Stimulated activated CD4-positive, alpha-beta T cell treated with anti-CD3 and anti-CD28 coated beads, Interleukin-4, amount 100 ng/mL, for 4 hours (primary cell): ENCODE measurements at places on chromosomes 7 and 10.

DNA sequence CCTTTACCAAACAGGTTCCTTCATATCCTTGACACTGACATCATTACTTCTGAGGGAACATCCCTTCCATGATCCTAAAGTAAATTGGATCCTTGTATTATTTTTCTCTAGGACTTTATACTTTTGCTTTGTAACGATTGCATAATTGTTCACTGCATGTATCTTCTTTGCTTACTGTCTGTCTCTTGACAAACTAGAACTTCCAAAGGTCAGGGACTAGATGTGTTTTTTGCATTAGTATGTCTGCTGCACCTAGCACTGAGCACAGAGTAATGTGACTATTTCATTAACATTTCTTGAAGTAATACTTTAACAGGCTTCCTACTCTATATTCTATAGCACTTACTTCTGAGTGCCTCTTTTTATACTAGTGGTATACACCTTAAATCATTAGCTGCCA is 976.6 kb upstream of the SORCS1 start:
- DNase-seq = no peak

DNA sequence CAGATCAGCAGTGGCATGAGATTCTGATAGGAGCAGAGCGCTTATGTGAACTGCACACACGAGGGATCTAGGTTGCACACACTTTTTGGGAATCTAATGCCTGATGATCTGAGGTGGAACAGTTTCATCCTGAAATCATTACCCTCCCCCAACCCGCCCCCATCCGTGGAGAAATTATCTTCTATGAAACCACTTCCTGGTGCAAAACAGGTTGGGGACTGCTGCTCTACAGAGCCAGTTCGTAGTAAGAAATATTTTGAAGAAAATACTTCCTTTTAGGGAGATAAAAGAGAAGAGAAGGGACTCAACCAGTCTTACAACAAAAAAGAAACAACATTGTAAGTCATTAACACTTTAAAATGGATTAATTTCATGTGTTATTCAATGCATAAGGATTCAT is 1308.2 kb downstream of the GATA3 start:
- no peak for DNase-seq

GRCh38 chr10:131453721-131454634 is 142.5 kb upstream of the TCERG1L start:
- peak; percentile 60 for DNase-seq

GRCh38 chr10:48509974-48510692 is 94.7 kb downstream of the ARHGAP22 start:
- no peak for DNase-seq

DNA sequence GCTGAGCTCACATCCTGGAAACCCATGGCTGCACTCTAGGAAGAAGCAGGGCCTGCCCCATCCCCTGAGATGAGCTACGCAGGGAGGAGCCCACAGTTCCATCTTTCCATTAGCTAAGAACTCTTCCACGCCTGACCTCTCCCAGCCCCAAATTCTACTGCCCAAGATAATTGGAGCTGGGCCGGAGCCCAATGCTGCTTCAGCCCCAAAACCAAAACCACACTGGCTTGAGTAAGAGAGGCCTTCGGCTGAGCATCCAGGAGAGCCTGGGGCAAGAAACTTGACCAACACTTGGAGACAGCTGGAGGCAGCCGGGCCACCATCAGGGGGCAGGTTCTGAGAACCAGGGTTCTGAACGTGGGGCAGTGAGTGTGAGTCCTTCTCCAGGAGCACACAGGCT is 116.1 kb upstream of the ZMIZ1 start:
- no peak for DNase-seq

DNA sequence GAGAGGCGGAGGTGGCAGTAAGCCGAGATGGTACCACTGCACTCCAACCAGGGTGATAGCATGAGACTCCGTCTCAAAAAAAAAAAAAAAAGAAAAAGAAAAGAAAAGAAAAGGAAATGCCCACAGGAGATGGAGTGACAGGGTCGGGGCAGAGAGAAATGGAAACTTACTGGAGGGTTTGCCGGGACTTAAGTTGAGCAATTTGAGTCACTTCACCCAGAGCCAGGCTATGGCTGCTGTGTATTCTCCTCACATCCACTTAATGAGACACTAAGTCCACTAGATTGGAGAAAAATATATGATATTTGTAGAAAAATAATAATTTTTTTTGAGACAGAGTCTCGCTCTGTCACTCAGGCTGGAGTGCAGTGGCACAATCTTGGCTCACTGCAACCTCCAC is 4.6 kb upstream of the PFKFB3 start:
- DNase-seq = no peak

DNA sequence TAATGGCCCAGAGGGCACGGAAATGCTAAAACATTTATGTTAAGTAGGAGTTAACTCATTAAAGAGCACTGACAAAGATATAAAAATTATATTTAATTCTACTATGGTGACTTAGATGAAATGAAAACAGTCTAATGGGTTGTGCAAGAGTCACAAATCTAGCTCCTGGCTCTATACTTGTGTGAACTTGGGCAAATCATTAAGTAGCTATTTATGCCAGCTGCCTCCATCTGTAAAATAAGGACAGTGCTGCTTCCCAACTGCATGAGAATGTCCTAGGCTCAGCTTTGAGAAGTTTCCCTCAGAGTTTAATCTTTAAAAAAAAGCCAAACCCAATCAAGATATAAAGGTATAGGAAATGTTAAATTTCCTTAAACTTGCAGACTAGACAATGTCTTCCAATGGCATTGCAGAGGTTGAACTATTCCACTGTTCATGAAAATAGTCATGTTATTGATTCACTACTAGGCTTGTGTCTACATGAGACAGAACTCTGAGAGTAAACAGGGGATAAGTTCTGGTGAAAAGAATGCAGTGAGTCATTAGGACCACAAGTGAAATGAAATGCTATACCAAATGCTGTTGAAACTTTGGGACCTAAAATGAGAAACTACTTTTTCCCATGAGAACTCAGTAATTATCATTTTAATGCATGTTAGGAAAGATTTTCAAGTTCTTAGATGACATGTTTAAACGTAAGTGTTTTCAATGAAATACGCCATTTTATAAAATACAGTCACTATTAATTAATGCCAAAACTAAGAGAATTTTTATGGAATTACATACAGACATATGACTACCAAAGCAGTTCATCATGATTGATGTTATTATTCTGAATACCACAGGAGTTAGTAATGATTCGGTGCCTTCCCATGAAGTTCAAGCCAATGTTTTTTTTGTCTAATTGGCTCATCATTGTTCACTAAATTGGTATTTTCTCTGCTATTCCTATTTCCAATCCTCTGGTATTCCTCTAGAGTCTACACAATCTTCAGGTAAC is 84.2 kb downstream of the CDK6 start:
- no peak for DNase-seq
